Mesendoderm (in vitro differentiated cells): ENCODE measurements at places on chromosomes 12 and 14.

DNA sequence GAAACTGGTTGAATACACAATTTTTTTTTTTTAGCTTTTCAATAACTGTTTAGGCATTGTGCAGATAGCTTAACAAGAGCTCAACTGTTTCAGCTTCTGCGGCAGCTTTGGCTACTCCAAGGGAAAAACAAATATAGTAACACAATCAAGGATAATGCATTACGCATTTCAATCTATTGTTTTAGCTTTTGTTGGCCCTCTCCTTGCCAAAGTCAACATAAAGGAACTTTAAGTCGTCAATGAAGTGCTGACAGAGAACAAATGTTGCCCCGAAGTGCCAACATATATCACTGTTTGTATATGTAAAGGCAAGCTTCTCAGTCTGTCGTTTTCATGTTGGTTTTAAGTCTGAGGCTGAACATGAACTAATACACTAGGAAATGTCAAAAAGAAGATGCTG is 1087.4 kb upstream of the FLRT2 start:
- H3K4me1 ChIP-seq = no peaks in the 10 kb centered on the region
- no peaks in the 10 kb centered on the region for H3K36me3 ChIP-seq
- H3K27ac ChIP-seq = no peak overlapping the region
- DNase-seq = no peak
- H3K27me3 ChIP-seq = no peaks in the 10 kb centered on the region

DNA sequence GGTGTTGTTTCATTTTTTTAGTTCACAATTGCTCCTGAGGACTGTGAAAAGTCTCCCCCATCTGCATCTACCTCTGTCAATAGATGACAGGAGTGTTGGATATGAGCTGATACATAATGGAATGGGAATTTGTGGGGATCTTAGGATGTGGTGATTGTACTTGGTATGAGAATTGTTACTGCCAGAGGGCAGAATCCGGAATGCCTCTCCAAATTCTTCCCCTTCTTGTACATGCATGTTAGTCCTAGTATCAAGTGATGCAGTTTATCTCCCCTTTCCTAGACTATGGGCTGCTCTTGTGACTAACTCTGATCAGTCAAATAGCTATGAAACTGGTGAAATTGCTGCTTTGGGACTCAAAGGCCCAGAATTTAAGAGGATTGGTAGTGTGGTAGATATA is 24.8 kb upstream of the NOVA1 start:
- H3K4me1 ChIP-seq = no peaks in the 10 kb centered on the region
- H3K27me3 ChIP-seq = no peaks in the 10 kb centered on the region
- DNase-seq = no peak
- H3K36me3 ChIP-seq = no peaks in the 10 kb centered on the region

DNA sequence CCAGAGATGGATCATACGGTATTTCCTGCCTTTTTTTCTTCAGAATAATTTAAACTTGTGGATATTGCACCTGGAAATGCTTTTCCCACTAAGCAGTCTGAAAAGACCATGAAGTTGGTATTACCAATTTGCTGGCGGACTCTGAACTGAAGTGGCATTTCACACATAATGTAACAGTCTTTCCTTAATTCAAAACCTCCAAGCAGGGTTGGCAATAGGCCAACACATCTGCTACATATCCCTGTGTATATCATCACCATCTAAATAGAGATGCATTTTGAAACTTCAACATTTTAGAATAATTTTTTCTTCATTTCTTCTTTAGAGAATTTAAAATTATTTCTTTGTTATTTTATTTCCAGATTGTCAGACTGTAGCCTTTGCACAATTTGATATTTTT is 100.5 kb downstream of the TSPAN8 start:
- no peaks in the 10 kb centered on the region for H3K4me1 ChIP-seq
- H3K36me3 ChIP-seq = no peaks in the 10 kb centered on the region
- no peaks in the 10 kb centered on the region for H3K27me3 ChIP-seq
- no peak overlapping the region for H3K4me3 ChIP-seq
- no peak for DNase-seq

GRCh38 chr14:68047906-68048305 is 228.3 kb downstream of the RAD51B start:
- H3K27me3 ChIP-seq = no peaks in the 10 kb centered on the region
- H3K4me3 ChIP-seq = no peak overlapping the region
- no peaks in the 10 kb centered on the region for H3K36me3 ChIP-seq
- H3K4me1 ChIP-seq = no peaks in the 10 kb centered on the region
- DNase-seq = no peak
- H3K27ac ChIP-seq = no peak overlapping the region

- no peak overlapping the region for H3K4me3 ChIP-seq
- DNase-seq = no peak
- no peaks in the 10 kb centered on the region for H3K4me1 ChIP-seq
- no peaks in the 10 kb centered on the region for H3K36me3 ChIP-seq
- no peaks in the 10 kb centered on the region for H3K27me3 ChIP-seq
- H3K27ac ChIP-seq = no peak overlapping the region
Observed at GRCh38 chr14:91878274-91878673, 10.9 kb upstream of the TC2N start.

DNA sequence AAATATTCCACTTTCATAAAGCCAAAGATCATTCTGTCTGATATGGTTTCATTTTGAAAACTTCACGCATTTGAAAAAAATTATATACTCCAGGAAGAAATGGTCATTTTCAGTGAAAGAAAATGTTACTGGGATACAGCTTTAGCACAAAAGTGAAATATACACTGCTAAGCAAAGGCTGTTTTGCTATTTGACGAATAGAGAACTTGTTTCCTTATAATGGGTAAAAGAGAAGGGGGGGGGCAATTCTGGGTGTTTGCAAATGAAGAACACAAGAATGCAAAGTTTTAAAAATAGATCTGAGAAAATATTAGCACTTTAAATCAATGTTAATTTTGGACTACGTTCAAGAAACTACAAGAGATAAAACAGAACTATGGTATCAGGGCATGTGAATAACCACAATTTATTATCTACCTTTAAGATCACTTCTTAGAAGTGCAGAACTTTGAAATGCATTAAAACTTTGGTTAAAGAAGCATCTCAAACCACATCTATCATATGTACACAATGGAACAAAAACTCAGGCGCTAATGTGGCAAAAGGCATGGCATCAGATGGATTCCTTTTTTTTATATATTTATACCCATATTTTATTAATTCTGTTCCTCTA is 51.1 kb downstream of the EFCAB11 start:
- H3K4me3 ChIP-seq = no peak overlapping the region
- no peaks in the 10 kb centered on the region for H3K36me3 ChIP-seq
- no peak for DNase-seq
- H3K4me1 ChIP-seq = no peaks in the 10 kb centered on the region
- no peak overlapping the region for H3K27ac ChIP-seq

- peak overlapping the region; percentile 18 for H3K4me3 ChIP-seq
- H3K27ac ChIP-seq = peak overlapping the region; percentile 29
- no peaks in the 10 kb centered on the region for H3K27me3 ChIP-seq
Observed at GRCh38 chr14:21025371-21026273, 761 bp upstream of the NDRG2 start.

DNA sequence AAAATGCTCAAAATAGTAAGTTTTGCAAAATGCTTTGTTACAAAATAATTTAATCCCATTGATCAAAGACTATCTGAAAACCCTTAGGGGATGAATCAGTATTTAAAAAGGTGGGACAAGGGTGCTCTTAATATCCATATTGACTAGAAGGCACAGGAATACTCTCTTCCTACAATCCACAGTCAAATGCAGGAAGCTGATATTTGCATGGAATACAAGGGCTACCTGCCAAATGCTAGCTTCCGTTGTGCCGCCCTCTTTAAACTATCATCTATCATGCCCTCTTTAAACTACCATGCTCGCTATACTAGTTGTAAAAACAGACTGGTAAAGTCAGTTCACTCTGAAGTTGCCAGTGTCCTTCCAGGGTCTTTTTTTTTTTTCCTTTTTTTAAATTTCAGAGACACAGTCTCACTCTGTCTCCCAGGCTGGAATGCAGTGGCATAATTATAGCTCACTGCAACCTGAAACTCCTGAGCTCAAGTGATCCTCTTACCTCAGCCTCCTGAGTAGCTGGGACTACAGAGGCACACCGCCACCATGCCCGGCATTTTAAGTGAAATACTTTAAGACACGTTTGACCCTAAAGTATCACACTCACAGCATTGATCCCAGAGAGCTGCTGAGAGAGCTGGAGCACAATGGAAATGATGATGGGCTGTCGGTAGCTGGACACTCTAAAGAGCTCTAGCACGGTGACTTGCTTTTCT is 6.7 kb downstream of the SLC2A3 start:
- no peak for DNase-seq
- no peaks in the 10 kb centered on the region for H3K4me1 ChIP-seq
- no peak overlapping the region for H3K4me3 ChIP-seq
- no peaks in the 10 kb centered on the region for H3K27me3 ChIP-seq
- H3K27ac ChIP-seq = no peak overlapping the region

DNA sequence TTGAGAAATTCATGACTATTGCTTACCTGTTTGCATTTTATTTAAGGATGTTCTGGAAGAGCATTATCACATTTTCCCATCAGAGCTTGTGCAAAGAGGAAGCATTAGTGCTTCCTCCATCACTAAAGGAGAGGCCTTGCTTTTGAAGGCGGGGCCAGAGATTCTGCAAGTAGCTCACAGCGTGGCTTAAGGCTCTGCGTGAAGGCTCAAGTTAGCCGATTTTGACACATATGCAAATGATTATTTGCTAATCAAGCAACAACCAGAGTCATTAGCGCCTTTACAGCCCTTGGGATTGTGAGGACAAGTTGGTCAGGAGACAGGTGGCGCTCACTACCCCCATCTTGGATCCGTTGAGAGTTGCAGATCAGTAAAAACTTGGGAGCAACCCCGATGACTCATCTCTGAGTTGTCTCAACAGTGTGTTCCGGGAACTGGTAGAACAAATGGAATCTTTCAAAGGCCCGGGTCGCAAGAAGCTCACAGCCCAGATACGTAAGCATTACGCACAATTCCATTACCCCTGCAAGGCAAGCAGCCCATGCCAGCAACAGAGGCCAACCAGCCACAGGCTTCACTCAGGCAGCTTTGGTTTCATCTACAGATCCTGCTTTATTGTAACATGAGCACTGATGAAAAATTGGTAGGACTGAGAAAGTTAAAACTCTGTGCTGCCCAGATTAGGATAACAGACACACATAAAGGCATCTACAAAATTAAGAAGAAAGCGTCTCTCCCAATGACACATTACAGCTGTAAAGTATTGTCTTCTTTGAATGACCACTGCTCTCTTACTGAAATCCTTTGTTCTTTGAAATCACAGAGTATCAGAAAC is 34.9 kb upstream of the SPTSSA start:
- no peak overlapping the region for H3K4me3 ChIP-seq
- H3K27ac ChIP-seq = no peak overlapping the region

DNA sequence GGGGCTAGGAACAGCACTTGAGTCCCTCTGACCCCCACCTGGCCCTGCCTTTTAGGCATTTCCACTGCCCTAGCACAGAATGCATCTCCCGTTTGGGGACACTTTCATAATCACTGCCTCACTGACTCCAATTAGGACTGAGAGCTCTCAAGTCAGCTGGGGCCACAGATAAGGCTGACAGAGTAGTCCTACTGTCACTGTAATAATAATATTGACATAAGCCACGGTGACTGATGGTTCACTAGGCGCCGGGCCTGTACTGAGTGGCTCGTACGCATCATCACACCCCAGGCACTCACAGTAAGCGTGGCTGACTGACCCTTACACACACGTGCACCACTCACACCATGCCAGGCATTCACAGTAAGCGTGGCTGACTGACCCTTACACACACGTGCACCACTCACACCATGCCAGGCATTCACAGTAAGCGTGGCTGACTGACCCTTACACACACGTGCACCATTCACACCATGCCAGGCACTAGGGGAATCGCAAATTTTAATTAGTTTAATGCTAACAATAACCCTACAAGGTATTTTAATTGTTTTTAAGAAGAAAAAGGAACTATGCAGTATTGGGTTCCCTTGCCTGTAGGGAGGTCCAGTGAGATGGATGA is 87.7 kb downstream of the CHGA start:
- H3K4me3 ChIP-seq = no peak overlapping the region
- H3K27me3 ChIP-seq = no peaks in the 10 kb centered on the region
- no peaks in the 10 kb centered on the region for H3K4me1 ChIP-seq
- no peak for DNase-seq

GRCh38 chr14:64720131-64720576 is 15.9 kb downstream of the PLEKHG3 start:
- peaks cover 61% of the 10 kb centered on the region for H3K4me1 ChIP-seq
- peak; percentile 83 for DNase-seq
- H3K27ac ChIP-seq = no peak overlapping the region
- no peaks in the 10 kb centered on the region for H3K36me3 ChIP-seq
- no peaks in the 10 kb centered on the region for H3K27me3 ChIP-seq

- peak; percentile 65 for DNase-seq
- H3K36me3 ChIP-seq = no peaks in the 10 kb centered on the region
- no peak overlapping the region for H3K27ac ChIP-seq
- H3K4me1 ChIP-seq = no peaks in the 10 kb centered on the region
Observed at GRCh38 chr12:125549171-125549570, 483.9 kb downstream of the AACS start.

GRCh38 chr14:70472253-70473159 is 20.5 kb downstream of the ADAM21 start:
- DNase-seq = no peak
- no peak overlapping the region for H3K27ac ChIP-seq
- H3K4me3 ChIP-seq = no peak overlapping the region
- H3K27me3 ChIP-seq = no peaks in the 10 kb centered on the region
- no peaks in the 10 kb centered on the region for H3K4me1 ChIP-seq
- no peaks in the 10 kb centered on the region for H3K36me3 ChIP-seq

GRCh38 chr12:115259968-115260747 is 576.2 kb upstream of the TBX3 start:
- DNase-seq = no peak
- H3K36me3 ChIP-seq = no peaks in the 10 kb centered on the region
- no peak overlapping the region for H3K4me3 ChIP-seq
- H3K4me1 ChIP-seq = peaks cover 13% of the 10 kb centered on the region
- H3K27me3 ChIP-seq = no peaks in the 10 kb centered on the region

DNA sequence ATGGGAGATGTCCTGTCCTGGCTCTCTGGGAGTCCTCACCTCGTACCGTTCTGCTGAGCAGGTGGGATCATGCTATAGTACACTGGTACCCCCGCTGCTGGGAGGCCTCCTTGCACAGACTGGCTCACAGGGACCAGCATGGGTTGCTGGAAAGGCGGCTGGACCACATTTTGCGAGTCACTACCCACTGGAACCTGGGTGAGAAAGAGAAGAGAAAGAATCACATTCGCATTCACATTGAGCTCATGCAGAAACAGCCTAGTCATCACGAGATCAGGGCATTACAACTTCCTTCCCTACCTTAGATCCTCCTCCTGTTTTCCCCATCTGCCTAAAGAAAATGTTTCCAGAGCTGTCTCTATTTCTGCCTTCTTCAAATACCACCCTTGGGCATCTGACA is 17.3 kb upstream of the STAC3 start:
- H3K36me3 ChIP-seq = peaks cover 4% of the 10 kb centered on the region
- no peak overlapping the region for H3K4me3 ChIP-seq
- H3K27me3 ChIP-seq = no peaks in the 10 kb centered on the region
- H3K4me1 ChIP-seq = peaks cover 12% of the 10 kb centered on the region
- DNase-seq = peak; percentile 38

- H3K27me3 ChIP-seq = no peaks in the 10 kb centered on the region
- H3K4me1 ChIP-seq = no peaks in the 10 kb centered on the region
- no peak overlapping the region for H3K4me3 ChIP-seq
- H3K36me3 ChIP-seq = no peaks in the 10 kb centered on the region
- H3K27ac ChIP-seq = no peak overlapping the region
- no peak for DNase-seq
Observed at GRCh38 chr14:68805414-68805813, 12.5 kb upstream of the ZFP36L1 start.
